ENCODE measurements at places on chromosomes 11 and 22.
A peak's percentile ranks its signal among the peaks of the same experiment; 100 is the strongest.

GRCh38 chr22:49906071-49906798 lies 12.0 kb downstream of the ALG12 start:
- no peak for DNase-seq

DNA sequence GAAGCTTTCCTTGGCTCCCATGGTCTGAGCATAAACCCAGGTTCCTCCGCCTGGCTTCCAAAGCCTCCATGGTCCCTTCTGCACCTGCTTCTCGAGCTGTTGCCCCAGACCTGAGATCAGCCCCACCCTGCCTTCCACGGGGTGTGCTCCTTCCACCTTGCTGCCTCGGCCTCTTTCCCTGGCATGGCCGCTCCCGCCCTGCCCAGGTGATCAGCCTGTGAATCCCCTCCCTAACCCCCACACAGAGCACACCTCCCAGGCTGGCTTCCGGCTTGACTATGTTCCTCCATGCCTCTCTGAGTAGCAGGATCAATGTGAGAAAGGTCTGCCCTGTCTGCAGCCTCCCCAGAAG lies 2.7 kb upstream of the PPP6R3 start:
- DNase-seq, result no peak

GRCh38 chr22:50361688-50362087 lies 18.6 kb downstream of the PPP6R2 start:
- DNase-seq, result no peak

- DNase-seq, result no peak
These were observed 80.8 kb upstream of the NNMT start for GRCh38 chr11:114215428-114215827.

DNA sequence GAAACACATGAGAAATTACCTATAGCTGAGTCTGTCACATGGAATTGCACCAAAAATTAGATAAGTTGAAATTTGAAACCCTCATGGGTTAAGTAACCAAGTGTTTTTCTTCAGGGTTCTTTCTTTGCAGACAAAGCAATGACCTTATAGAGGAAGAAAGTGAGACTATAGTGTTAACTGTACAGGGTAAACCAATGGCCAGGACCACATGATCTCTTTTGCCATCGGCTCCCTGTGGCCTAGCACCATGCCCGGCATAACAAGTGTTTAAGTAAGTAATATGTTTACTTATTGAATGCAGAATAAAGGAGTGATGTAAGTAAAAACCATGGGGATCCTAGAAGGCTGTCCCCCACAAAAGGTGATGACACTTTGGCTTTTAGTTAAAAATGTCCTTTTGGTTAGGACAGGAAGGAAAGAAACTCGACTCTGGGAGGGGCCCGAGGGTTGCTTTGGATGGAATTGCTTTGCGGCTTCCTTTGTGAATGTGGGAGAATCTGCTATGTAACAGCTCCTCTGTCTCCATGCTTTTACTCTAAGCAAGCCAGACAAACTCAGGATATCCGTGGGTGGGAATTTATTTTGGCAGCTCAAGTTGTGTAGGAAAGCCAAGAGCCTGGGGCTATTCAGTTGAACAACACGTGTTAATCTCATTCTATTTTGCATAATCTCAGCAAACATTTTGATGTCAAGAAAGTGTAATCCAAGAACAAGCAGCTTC lies 454.7 kb downstream of the INSC start:
- no peak for DNase-seq

GRCh38 chr22:21701384-21701971 lies 34.1 kb downstream of the YPEL1 start:
- DNase-seq, result no peak

- no peak for DNase-seq
These were observed 5.8 kb downstream of the SHANK2 start for GRCh38 chr11:71246559-71246958.

DNA sequence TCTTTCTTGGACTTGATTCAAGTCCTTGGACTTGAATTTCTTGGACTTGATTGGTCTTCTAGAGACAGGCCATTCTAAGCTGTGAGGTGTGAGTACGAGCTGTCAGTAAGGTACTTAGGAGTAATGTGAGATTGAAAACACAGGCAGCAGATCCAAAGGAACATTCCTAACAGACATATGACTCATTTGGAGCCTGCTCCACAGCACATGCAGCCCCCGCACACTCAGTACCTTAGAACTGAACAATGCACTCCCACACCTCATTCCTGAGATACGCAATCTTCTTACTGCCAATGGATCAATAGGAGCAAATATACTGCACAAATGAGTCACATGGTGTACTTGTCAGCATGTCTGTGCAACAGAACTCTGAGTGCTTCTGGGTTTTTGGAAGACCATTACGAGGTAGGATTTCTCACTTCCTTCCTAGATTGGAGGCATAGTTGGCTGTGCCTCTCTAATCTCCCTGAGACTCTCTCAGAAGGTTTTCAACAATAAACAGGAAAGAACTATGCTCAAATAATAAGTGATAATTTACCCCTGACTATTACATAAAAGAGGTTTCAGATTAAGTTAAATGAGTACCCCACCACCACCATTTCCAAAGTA lies 243.1 kb downstream of the KCNA4 start:
- no peak for DNase-seq

GRCh38 chr22:39498802-39499201 lies 3.3 kb upstream of the MIEF1 start:
- DNase-seq, result no peak

DNA sequence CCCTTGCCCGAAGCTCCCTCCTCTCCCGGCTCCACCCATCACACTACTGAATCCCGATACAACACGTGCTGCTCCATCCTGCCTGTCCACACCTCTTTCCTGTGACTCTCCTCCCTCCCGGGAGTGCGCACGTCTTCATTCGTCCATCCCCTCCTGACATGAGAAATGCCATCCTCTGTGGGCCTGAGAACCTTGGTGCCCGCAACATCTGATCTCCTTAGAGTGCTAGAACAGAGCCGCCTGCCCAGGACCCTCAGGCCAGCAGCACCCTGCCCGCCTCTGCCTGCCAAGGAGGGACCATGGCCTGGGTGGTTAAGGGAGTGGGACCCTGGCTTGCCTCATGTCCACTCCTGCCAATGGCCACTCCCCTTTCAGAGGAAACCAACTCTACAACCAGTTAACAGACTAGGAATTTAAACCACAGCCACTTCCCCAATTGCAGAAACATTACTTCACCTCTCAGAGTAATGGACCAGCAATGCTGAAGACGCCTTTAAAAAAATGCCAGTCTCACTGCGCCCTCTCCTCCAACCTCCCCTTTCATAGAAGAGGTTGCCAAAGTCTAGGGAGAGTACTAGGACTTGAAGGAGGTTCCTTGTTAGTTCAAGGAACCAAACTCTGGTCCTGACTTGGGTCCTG lies 466.3 kb downstream of the OPCML start:
- DNase-seq, result no peak

DNA sequence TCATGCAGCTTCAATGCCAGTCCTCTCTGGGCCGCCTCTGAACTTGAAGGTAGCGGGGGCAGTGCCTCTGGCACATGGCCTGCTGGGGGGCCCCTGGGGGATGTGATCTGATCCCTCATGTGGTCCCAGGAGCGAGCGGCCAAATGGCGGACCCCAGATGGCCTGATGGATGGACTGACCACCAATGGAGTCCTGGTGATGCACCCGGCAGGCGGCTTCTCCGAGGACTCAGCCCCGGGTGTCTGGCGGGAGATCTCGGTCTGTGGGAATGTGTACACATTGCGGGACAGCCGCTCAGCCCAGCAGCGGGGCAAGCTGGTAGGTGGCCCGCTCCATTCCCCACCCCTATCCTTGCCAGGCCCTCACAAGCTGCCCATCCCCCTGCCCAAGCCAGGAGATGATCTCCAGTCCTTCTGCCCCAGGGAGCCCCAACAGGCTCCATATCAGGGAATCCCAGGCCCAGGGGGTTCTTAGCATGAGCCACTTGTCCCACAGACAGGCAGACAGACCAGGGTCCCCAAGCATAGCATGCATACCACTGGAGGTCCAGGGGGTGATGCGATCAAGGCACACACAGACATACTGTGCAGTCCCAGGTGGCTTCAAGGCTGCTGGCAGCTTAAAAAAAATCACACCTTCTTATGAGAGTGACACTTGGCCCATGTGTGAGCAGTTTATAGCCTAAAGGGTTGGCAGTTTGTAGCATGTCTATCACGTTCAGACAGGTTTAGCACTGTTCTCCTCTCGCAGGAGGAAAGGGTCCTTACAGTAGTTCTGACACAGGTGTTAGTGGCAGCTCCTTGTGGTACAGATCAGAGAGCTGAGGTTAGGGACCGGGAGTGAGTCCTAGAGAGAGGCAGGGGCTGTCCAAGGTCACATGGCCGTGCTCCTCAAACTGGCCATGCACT lies 6.4 kb upstream of the DPP3 start:
- no peak for DNase-seq

DNA sequence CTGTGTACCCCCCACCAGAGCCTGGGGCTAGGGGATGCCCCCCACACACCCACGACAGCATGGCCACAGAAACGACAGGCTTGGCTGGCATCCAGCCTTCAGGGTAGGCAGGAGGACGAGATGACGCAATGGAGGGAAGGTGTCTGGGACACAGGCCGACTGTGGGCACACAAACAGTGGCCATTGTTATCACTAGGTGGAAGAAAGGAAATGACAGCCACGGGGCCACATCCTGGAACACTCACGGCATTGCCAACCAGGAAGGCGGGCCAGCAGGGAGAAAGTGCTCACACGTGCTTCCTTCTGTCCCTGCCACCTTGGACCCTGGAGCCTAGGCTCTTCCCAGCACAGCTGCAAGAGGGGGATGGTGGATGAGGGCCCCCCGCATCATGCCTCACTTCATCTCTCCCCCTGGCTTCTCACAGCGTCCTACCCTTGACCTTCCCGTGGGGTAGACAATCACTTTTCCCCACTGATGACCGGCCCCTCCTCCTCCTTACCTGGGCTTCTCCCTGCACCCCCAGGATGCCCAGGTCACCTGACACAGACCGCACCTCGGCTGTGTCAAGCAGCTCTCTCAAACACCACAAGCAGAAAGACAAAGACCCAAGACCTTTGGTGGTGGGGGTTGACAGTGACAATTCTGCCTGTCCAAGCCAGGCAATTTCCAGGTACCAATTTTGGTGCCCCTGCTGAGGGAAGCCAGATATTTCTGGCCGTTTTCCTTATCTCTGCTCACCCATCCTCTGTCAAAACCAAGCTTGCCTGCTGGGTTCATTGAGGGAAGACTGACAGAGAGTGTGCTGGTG lies 8.6 kb downstream of the PLA2G6 start:
- DNase-seq, result no peak

- DNase-seq, result no peak
These were observed at the start of gene ARHGAP42 for GRCh38 chr11:100687054-100687629. ARHGAP42 (plus strand) TSS chr11:100687288; CDS start chr11:100687679, 391 bp downstream.

DNA sequence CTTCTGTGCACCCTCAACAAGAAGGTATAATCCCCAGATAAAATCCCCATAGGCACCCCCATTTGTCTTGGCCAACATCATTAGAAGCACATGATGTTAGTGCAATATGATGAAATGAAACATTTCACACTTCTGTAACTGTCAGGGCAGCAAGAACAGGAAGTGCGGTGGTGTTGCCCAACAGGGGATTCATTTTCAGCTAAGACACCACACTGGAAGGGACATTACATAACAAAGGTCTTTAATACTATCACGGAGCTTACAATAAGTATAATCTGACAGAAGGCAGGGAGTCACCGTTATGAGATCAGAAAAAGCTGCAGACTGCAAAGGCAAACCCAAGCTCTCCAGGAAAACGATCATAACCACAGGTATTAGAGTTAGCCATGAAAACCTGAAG lies 2.0 kb downstream of the OR52W1 start:
- no peak for DNase-seq

DNA sequence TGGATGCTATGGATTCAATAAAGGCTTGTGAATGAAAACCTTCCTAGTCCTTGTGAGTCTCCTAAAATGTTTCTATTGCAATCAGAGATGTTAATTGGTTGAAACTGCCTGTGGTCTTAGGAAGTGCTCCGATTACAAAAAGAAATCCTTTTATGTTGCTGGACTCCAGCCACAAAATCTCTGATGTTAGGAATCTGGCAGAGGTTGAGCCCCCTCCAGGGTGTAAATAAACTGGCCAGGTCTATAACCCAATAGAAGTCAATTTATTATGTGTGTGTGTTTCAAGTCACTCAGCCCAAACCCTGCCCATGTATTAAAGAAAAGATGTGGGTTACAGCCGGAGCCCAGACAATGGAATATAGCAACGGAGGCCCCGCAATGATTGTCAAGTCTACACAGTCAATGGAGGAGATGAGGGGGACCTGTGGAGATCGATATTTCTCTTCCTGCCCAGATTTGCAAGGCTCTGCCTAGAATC lies 218.1 kb upstream of the SORL1-AS1 start:
- DNase-seq, result no peak

DNA sequence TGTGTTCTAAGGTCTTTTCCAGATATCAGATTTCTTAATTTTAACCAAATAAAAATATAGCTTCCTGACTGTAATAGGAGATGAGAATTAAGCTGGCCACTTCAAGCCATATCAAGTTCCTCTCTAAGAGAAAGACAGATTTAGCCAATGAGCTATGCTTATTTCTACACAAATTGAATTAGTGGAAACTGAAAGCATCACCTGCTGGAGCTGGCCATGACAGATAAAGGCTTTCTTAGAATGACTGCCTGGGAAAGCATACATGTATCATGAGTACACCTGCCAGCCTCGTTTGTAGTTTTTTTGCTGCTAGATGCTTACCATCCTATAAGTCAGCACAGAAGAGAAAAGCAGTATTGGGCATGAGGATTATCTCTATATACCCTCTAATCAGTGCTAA lies 53.5 kb upstream of the DBX1 start:
- DNase-seq, result no peak

GRCh38 chr11:122656631-122657101 lies 1.1 kb downstream of the UBASH3B start:
- DNase-seq, result peak; percentile 17

GRCh38 chr22:37179126-37179470 lies 8.9 kb downstream of the C1QTNF6 start:
- no peak for DNase-seq

DNA sequence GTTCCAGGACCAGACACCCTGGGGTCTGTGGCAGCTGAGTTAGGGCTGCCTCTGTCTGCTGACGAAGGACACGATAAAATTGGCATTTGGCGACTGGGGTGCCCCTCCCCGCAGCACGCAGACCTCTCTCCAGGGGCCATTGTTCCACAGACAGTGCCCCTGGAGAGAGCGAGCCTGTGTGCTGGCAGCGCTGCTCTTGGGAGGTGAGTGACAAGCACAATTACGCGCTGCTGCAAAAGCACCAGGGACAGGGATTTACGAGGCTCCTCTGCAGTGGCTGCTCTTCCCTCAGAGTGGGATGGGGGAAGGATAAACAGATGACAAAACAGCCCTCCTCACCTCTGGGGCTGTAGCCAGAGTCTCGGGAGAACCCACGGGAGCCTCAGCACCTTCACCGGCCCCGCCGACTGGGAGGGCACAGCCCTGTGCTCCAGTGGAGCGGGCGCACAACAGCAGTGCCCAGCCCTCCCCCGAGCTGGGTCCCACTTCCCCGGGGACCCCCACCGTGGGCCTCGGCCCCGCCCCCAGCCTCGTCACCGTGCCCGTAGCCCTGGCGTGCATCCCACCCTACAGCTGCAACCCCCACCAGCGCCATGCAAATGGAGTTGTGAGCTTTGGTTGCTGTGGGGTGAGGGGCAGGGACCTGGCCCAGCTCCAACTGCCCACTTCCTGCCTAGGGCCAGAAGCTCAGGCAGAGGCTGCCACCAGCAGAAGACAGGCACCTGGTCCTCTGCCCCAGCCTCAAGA lies 19.6 kb downstream of the CHID1 start:
- DNase-seq, result no peak

GRCh38 chr22:29032014-29032475 lies 29.6 kb downstream of the C22orf31 start:
- DNase-seq, result no peak

GRCh38 chr22:46289244-46289891 lies 7.3 kb upstream of the GTSE1 start:
- DNase-seq, result no peak

GRCh38 chr11:34748036-34748435 lies 127.1 kb downstream of the EHF start:
- DNase-seq, result no peak

GRCh38 chr22:44570476-44571445 lies 72.7 kb upstream of the RTL6 start:
- DNase-seq, result no peak
